CD4-positive, CD25-positive, alpha-beta regulatory T cell (primary cell): ENCODE measurements at places on chromosomes 5 and 9. TPM values are rescaled to one million over a fixed set of nuclear protein-coding genes. Genes with fewer than 3 reads are reported as not detected.

GRCh38 chr5:138955671-138956295, 80.6 kb upstream of the LRRTM2 start:
- no peak for DNase-seq

DNA sequence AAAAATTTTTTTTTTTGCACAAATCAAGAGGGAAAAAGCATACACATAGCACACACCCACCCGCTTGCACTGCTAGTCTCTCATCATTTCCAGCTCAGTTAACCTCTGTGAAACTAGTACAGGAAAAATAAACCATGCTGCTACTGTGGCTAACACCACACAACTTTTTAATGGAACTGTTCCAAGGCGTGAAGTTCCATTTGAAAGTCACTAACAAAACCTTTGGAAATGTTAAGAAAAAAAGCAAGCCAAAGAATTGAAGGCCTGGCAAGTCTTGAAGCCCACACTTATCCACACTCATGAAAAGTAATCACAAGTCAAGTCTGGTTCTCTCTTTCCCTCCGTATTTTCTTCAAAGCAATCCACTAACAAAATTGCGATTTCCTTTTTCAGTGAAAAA, 116.3 kb downstream of the FANCC start:
- DNase-seq: no peak

DNA sequence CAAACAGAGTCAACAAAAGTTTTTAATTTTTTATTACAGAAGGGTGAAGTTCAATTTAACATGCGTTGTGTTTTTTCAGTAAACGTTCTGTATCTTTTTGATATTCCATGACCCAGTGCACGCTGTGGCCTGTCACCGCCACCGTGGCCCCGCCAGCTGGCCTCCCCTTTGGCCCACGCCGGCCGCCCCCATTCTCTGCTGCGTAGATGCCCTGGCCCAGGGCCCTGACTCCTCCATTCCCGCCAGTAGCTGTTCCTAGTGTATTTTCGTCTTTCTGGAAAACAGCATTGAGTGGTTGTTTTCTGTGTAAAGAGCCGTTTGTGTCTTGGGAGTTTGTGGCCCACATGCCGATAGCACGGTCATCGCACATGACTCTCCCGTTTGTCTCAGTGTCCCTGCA, 6.1 kb downstream of the RNU6ATAC start:
- DNase-seq: no peak

- no peak for DNase-seq
Measured at GRCh38 chr9:35267710-35268109, 105.9 kb downstream of the UNC13B start.

GPX3 gene
- 1.3 TPM for polyA plus RNA-seq

FOXD4L6 gene
- not detected for polyA plus RNA-seq

BTNL8 gene
- polyA plus RNA-seq: not detected

ANKRD31 gene
- 0.65 TPM for polyA plus RNA-seq
